ENCODE measurements at places on chromosomes 1 and 21.

- DNase-seq: no peak
These were observed 4.7 kb upstream of the SLC45A1 start for GRCh38 chr1:8313231-8313630.

- DNase-seq: no peak
These were observed 29.1 kb upstream of the SCCPDH start for GRCh38 chr1:246695136-246695535.

- DNase-seq: no peak
These were observed 5.4 kb downstream of the NPR1 start for GRCh38 chr1:153683854-153684253.

- DNase-seq: no peak
These were observed 37.2 kb upstream of the DDAH1 start for GRCh38 chr1:85502171-85502570.

DNA sequence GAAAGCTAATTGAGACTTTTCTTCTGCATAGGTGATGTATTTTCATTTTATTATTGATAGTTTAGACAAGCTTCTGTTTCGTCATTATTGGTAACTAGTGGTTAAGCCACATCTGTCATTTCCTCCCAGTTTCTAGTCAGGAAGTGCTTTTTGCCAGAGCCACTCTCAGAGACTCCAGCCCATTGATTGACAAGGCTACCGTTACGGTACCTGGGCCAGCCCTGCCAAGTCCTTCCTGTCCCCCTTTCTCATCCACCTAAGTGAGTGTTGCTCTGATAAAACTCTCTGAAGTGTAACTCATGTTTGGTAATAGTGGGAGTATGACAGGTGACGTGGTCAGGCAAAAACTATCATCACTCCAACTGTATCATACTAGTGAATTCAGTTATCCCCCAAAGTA is 29.6 kb upstream of the AGL start:
- no peak for DNase-seq

DNA sequence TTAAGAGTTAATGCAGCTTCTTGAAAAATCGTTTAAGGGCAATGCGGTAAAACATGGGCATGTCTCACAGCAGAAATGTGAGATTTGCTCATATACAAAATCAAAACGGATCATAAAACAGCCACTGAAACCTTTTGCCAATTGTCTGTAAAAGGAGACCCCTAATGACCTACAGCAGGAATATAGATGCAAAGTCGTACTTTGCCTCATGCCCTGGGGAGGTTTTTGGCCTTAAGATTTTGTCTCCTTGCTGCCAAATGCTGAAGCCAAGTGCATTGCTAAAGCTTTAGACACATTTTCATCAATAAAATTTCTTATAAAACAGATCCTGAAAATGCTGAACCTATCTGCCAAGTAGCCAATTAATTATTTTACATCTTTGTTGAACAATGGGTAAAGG is 226.9 kb downstream of the TGFB2 start:
- no peak for DNase-seq

DNA sequence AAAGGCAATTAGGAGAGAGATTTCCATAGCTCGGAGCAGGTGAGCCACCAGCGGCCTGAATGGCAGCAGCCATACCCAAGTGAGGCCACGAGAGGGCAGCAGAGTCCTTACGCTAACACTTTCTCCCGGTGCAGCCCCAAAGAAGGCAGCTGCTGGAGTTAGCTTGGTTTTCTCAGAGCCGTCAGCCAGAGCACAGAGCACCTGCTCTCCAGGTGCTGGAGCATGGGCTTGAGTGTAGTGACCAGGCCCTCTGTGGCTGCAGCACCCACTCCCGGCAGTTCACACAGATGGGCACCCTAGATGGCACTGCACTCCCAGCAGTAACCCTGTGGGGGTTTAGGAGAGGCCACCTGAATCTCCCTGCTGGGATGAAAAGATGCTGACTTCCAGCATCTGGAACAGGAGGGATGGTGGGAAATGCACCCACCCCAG is 45.8 kb downstream of the TMCC2 start:
- peak; percentile 79 for DNase-seq

DNA sequence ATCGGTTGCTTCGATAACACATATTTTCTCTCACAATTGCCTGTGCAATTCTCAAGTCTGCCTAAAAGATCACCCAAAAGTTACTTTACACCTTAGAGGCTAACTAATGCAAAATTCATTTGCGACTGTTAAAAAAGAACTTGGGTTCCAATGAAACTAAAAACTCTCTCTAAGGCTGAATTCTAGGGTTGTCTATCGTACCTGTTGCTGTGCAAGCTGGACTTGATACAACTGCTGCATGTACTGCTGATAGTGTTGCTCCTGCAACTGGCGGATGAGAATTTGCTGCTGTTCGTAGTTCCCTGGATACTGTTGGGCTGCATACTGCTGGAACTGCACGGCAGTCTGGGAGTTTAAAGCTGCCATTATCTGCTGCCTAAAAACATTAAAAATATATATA is 27.6 kb downstream of the ACBD3 start:
- no peak for DNase-seq

DNA sequence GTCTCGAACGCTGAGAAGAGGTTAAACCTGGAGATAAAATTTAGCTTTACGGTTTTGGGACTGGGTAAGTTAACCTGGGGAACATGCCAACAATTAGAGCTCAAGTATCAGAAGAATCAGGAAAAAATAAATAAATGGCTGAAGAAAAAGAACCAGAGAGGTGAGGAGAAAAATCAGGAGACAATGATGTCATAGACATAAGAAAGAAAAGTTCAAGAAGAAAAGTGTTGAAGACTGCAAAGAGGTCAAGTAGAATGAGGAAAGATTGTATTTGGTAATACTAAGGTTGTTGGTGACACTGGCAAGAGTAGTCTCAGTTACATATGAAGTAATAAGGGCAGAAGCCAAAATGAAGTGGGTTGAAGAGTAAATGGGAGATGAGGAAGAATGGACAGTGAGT is 26.0 kb downstream of the CDKN2C start:
- DNase-seq: no peak

- no peak for DNase-seq
These were observed 72.9 kb downstream of the SCCPDH start for GRCh38 chr1:246797157-246797556.

DNA sequence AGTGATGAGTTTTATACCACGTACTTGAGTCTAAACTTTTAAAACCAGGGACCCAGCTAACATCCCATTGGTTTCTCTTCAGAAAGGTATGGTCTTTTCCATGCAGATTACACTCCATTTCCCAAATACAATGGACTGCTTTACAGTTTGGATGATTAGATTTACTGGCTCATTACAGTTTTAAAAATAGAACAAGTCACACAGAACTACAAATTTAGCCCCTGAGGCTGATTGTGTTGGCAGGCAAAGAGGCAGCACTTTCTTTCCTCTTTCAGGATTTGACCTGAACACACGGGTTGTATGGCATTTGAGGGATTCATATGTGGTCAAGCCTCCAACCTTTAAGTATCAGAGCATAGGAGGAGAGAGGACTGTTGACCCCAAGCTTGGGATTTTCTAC is 21.8 kb upstream of the VTCN1 start:
- no peak for DNase-seq

DNA sequence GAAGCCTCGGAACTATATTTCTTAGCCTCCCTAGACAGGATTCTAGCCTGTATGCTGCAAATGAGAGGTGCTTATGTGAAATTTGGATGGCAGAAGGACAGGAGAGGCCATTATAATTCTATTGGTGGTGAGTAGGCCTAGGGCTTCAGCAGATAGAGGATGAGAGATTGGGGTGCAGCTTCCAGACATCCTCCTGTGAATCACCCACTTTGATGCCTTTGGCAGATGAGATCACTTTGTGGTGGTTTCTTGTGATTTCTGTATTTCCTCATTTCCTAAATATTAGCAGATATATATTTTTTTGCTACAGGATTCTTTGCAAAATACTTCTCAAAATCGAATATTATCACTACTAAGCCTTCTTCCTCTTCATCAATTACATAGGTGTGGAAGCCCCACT is 37.3 kb downstream of the MFSD2A start:
- no peak for DNase-seq

DNA sequence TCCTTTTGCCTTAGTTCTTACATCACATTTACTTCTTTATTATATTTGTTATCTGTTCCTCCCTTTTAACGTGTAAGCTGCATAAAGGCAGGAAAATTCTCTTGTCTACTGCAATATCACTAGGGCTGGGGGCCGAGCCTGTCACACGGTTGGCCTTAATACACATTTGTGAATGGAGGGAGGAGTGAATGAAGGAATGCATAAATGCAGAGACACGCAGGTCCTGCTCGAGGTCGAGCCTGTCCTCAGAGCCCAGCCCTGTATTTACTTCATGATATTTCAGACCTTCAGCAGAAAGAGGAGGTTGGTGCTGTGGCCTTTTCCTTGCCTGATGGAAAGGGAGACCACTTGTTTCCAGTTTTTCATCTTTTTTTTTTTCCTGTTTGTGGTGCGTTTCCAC is 671.3 kb downstream of the PTPRU start:
- no peak for DNase-seq

GRCh38 chr21:38492007-38492406 is 6.3 kb downstream of the ERG start:
- no peak for DNase-seq

DNA sequence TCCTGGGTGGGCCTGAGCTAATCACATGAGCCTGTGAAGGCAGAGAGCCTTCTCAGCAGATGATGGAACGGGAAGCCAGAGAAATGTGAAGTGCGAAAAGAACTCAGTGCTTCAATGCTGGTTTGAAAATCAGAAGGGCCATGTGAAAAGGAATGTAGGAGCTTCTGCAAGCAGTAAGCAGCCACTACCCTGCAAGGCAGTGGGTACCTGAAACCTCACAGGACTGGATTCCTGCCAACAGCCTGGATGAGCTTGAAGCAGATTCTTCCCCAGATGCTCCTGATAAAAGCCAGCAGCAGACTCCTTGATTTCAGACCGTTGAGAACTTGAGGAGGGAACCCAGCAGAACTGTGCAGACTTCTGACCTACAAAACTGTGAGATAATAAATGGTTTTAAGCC is 158.6 kb downstream of the SYT2 start:
- no peak for DNase-seq

DNA sequence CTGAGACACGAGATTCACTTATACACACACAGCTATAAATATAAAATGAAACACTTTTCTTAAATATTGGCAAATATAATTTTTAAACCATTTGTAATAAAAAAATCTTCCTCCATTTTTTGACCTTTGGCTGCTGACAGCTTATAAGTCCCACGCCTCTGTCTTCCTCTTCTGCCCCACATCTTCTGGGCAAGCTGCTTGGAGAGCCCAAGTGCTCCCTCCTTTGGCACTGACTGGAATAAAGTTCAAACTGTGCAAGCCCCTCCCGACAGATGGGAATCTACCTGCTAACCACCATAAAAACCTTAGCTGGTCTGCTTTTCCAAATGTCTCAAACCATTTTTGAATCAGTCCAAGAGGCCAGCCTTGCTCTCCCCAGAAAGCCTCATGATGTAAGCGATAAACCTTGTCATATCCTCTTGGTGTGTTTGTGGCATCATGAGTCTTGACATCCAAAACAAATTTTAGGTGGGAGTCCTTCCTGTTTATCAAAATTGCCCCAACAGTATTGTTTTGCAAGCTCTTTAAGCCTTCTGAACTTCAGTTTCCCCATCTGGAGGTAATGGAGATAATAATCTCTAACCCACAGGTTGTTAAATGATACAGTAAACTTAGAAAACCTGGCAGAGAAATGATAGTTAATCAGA is 99.8 kb downstream of the SNX7 start:
- DNase-seq: no peak

DNA sequence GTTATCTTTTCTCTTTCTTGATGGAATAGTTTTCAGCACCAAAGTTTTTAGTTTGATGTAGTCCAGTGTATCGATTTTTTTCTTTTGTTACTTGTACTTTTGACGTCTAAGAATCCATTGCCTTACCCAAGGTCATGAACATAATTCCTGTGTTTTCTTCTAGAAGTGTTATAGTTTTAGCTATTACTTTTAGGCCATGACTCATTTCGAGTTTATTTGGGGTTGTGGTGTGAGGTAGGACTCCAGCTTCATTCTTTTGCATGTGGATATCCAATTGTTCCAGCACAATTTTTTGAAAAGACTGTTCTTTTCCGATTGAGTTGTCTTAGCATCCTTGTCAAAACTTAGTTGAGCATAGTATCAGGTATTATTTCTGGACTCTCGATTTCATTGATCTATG is 79.4 kb upstream of the SELENON start:
- DNase-seq: no peak

GRCh38 chr1:167022384-167022783 is 33.3 kb downstream of the MAEL start:
- no peak for DNase-seq

DNA sequence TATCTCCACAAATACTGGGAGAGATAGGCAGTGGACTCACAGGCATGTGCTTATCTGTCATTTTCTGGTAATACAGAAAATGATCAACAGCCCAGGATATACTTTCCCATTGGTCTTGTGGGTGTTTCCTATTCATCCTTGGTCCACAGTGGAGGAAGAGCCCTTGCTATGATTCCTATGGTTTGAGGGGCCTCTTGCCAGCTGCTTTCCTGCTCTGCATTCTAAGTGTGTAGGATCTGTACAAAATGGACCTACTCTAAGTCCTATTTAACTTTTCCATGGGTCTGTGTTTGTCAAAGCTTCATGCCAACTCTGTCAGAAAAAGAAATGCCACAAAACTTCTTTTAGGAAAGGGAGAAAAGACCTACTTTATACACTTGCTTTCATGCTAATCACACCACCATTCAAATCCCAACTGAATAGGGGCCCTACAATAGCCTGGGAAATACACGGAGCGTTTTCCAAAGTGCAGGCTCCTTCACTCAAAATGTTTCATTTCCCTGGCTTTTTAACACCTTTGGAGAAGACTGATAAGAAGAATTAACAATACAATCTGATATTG is 16.4 kb downstream of the PLPP3 start:
- no peak for DNase-seq

DNA sequence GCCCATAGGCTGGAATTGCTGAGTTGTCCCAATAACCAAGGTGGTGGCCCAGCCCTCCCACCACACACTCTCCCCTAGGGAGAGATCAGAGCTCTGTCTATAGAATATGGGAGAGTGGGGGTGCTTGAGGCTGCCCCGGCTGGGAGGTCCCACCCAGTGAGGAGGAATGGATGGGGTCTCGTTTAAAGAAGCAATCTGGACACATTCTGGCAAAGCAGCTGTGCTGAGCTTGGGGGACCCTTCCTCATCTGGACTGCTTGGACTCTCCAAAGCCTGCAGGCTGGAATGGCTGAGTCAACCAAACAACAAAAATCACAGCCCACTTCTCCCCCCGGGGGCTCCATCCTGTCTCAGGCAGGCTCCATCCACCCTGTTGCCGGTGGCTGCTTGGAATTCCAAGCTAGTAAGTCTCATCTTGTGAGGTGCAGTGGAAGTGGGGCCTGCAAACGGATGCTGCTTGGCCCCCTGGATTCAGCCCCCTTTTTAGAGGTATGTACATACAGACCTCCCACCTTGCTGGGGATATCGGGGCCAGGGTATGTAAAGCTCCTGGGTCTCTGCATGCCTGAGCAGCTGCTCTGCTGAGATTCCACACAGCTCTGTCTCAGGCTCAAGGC is 67.1 kb upstream of the FAM78B start:
- no peak for DNase-seq

Data from naive B cell (primary cell).